SK-N-MC (cell line): ENCODE measurements at places on chromosomes 3 and 15.

DNA sequence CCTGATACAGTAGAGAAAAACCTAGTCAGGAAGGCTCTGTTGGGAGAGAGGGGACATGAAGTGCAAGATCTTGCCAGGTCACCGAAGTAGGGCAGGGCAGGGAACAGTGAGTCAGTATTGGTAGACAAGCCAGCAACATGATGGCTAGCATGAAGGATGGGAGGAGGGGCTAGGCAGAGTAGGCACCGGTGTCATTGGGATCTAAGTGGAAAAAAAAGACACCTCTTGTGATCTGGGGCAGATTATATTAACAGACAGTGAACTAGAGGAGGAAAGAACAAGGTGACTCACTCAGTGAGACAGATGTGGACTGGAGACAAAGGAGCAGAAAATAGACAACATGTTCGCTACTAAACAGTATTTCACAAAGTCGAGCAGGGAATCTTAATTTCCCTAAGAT lies 149.2 kb upstream of the SLC24A5 start:
- DNase-seq = no peak

DNA sequence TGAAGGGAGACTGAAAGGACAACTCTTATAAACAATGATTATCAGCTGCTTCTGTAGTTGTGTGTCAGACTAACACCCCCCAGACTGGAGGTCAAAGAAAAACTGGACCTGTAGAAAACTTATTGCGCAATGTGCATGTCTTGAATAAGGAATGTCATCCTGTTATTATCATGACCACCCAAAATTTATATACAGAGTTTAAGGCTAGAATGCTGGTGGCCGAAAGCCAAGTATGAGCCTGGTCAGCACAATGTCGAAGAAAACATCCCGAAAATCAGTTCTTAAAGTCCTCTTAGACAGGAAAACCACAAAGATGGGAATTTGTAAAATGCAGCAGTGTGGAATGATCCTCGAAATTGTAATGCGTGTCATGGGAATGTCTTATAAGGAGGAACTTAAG lies 29.3 kb downstream of the RFTN1 start:
- no peak for DNase-seq

DNA sequence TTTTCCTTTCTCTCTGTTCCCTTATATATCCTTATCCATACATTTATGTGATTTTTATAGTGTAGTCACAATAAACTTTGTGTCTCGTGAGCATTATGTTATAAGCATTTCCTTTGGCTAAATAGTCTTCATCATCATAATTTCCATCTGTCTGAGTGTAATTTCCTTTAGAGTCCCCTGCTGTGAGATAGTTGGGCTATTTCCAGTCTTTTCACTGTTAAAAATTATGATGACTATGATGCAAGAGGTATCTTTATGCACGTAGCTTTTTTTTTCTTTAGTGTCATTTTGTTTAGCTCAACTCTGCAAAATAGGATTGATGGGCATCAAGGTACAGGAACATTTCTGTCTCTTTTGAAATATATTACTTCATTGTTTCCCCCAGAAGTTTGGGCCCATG lies 26.9 kb upstream of the CA12 start:
- DNase-seq = peak; percentile 93

DNA sequence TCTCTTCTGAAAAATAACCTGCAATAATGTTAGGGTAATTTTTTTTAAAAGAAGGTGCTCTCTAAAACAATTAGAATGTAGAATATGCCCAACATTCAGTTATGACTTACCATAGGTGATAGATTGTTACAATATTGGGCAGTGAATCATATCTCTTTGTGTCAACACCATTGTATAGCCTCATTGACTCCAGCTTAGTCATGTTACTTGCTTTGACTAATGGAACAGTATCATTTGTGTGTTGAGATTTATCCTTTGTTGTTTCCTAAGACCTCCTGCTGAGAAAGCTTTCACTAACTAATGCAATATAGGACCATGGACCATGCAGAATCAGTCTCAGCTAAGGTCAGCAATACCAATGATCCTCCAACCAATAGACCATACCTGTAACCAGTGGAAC lies 1106.4 kb downstream of the SI start:
- DNase-seq = no peak

- DNase-seq = no peak
These were observed 55.9 kb downstream of the ARHGAP31 start for GRCh38 chr3:119350114-119350513.

GRCh38 chr15:74742422-74742821 lies 6.2 kb upstream of the CYP1A2 start:
- DNase-seq = no peak

GRCh38 chr3:46672349-46672695 lies 21.2 kb downstream of the ALS2CL start:
- no peak for DNase-seq

GRCh38 chr15:100193277-100193860 lies 148.4 kb downstream of the ADAMTS17 start:
- DNase-seq = no peak

DNA sequence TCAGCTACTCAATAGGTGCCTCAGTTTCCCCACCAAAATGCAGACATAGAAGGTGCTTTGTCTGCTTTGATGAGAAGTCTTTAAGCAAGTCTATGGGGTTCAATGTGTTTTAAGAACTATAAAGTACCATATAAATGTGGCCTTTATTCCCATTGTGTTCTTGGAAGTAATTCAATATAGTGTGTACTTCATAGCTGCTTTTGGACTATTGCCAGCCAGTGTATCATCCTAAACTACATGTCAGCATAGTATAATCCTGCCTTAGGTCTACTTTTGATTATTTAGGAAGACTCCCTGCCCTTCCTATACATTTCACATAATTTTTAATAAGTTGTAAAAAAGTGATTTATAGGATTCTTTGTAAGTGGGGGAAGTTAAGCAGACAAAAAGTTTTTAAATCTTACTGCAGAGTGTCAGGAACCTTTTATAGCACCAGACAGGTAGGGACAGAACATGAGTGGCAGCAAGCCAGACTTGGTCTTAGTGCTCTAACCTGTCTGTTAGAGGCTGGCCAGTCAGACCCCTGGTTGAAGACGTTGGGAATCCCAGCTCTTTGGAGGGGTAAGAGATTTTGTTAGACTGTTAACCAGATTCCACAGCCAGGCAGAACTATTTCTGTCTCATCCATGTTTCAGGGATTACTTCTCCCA lies 48.4 kb downstream of the MLH1 start:
- no peak for DNase-seq
